C1 segment of cervical spinal cord (tissue), 14 donors: ENCODE measurements at places on chromosomes 16 and 17.

- DNase-seq = no peak
Measured at GRCh38 chr16:84673203-84673535, 24.9 kb downstream of the KLHL36 start.

DNA sequence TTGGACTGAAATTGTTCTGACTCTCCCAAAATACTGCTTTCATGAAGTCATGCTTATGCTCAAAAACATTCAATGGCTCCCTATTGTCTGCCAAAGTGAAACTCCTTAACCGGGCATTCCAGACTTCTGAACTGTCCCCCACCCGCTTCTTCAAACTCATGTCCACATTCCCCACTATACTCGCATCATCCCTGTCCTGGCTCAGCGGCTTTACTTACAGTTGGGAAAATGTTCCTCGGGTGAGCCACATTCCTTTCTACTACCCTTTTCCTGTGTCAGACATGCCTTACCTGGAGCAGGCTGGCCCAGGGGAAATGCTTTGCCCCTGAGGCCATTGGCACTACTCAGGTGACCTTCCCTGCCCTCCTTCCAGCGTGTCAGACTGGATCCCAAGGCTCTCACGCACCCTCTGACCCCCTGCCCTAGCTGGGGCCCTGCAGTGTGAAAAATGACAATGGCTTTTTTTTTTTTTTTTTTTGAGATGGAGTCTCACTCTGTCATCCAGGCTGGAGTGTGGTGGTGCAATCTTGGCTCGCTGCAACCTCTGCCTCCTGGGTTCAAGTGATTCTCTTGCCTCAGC lies 5.3 kb downstream of the CYGB start:
- DNase-seq = no peak

DNA sequence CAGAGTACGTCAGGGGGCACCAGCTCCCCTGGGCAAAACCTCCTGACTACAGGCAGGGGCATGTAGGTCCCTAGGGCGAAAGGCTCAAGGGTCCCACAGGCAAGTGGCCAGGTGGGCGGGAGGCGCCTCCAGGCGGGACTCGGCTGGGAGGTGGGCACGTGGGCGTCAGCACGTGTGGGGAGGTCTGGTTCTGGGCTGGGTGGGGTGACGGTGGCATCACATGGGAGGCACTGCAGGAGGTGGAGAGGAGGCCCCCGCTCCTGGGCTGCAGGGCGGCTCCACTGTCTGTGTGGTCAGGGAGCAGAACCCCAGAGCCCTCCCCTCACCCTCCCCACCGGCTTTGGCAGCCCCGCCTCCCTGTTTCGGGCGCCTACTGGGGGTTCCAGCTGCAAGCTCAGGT lies 52.7 kb downstream of the ACTG1 start:
- no peak for DNase-seq

- DNase-seq = no peak
Measured at GRCh38 chr17:73623818-73624217, 20.4 kb downstream of the SDK2 start.

GRCh38 chr17:1591474-1592090 lies 29.0 kb upstream of the PITPNA start:
- DNase-seq = no peak

DNA sequence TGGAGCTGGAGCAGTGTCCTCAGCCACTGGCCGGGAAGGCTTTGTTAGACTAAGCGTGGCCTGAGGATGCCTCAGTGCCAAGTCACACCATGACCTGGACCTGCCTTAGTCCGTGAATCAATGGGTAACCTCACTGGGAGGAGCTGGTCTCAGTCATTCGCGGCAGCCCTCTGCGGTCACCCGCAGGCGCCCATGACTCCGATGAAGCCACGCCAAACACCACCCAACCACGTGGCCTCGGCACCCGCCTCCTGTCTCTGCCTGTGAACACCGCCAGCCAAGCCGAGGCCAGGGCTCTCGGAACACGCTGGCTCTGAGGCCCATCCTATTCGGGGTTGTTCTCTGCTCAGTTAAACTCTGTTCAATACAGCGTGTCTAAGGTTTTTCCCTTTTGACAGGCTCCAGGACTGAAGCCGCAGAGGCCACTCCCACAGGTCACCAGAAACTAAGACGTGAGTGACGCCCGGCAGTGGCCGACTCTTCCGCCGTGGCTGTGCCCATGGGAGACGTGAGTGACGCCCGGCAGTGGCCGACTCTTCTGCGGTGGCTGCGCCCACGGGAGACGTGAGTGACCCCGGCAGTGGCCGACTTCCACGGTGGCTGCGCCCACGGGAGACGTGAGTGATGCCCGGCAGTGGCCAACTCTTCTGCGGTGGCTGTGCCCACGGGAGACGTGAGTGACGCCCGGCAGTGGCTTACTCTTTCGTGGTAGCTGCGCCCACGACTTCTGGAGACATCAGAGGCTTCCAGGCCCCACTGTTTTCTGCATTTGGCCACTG lies 16.8 kb upstream of the PABPN1L start:
- DNase-seq = no peak

- DNase-seq = no peak
Measured at GRCh38 chr16:70796301-70796700, 4.7 kb downstream of the VAC14 start.

DNA sequence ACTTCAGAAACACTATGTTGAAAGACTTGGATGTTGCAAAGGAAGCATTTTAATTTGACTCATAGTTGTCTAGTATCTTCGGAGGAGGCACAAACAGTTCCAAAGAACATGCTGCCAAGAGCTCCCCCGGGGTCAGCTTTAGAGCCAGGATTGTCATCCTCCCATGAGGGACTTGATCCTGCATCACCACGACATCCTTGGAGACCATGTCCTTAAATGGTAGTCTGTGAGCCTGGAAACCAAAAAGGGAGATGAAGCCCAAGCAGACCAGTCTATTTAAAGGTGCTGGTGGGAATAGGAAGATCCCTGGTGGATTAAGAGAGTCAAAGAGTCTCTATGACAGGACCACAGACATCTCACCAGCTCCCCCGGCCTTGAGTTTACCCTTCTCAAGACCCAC lies 33.3 kb upstream of the DYNLRB2 start:
- DNase-seq = no peak

DNA sequence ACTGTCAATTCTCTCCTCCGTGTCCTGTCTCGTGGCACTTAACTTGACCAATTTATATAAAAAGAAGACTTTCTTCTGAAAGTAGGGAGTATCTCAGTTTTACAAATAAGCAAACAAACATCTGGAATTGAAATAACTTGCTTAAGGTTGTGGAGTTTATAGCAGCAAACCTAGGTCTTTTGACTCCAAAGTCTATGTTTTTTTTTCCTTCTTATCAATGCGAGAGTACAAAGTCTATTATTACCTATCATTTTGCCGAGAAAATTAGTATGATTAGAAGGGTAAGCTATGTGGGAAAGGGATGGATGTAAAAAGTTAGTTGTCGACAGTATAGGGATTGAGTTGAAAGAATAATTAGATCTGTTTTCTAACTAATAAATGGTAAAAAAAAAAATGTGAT lies 50.4 kb downstream of the PPM1E start:
- DNase-seq = no peak

DNA sequence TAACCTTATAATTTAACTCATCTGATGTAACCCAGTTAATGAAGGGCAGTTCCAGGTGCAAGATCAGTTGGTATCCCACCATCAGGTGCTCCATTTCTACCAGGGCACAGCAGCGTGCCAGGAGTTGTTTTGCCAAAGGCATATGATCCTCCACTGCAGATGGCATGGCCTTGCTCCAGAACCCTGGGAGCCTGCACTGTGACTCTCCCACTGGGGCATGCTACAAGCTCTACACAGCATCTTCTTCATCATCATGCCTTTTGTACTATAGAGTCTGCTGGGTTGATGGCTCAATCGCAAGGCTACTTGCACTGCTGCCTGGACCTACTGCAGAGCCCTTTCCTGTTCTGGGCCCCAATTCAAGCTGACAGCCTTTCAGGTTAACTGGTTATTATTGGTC lies 11.3 kb upstream of the MAPT start:
- DNase-seq = no peak

DNA sequence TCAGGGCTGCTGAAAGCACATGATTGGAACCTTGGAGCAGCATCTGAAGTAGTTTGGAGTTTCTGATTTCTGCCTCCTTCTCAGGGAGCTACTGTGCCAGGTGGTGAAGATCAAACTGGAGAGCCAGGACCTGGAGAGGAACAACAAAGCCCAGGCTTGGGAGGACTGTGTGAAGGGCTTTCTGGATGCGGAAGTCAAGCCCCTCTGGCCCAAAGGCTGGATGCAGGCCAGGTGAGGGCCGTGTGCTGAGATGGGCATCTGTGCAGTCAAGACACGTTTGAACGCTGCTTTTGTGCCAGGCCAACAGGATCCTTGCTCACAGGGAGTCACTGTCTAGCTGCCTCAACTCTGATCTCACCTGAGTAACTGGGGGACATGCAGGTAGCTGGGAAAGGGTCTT lies 23.8 kb downstream of the UBN1 start:
- DNase-seq = no peak

- DNase-seq = peak; percentile 19
Measured at GRCh38 chr17:75238684-75239191, 22.7 kb downstream of the GGA3 start.

GRCh38 chr17:49984776-49985175 lies 10.2 kb downstream of the DLX3 start:
- no peak for DNase-seq

DNA sequence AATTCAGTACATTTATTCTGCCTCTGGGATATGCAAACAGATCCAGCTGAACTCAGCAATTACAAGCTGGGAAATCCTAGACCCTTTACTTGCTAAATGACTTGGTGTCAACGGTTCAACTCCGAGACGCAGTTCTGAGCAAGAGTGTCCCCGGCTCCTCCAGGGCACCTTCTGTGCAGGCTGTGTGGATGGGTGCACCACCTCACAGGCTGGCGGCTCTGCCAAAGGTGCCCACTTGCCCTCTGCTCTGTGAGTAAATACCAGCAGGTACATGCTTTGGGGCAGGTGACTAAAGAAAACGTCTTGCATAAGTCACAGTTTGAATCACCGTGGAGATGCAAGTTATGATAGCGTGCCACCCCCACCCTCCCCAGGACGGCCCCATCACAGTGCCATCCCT lies 23.3 kb downstream of the MAP1LC3B start:
- DNase-seq = no peak

- DNase-seq = no peak
Measured at GRCh38 chr17:4898351-4898750, 985 bp upstream of the C17orf107 start.

- peak; percentile 28 for DNase-seq
Measured at GRCh38 chr16:88686439-88687253, at the start of gene SNAI3. TSS of gene SNAI3 (minus strand) at chr16:88686507. CDS start at chr16:88686406, 101 bp downstream.

DNA sequence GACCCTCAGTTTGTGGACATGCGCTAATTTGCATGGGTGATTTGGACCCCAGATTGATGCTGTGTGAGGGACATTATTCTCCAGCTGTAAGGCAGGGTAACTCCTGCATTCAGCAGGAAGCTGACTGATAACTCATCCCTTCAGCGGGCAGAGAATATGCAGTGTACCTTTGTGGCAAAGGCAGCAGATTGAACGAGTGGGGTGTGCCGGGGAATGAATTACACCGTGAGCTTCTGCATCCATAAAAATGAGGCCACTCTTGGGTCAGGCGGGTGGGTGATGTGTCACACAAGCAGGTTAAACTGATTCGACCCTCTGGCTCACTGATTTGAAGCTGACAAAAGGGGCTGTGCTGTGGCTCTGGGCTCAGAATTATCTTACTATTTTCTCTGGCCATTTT lies 128.9 kb upstream of the PMFBP1 start:
- DNase-seq = no peak

DNA sequence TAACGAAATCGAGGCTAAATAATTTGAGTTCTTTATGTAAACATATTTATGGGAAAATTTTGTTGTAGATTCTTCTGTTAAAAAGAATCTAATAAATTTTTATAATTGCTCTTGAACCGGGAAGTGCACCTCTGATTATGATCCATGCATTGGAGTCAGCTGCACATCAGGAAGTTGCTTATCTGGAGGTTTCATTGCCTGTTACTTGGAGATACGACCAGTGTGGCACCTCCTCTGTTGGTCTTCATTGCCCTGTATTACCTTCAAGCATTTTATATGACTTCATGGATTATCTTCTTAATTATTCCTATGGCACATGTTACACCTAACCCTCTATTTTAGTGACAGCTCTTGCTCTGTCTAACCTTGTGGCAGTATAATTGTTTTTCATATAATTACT lies 312.6 kb upstream of the TBX2 start:
- no peak for DNase-seq

GRCh38 chr17:47275245-47275984 lies 21.8 kb downstream of the ITGB3 start:
- no peak for DNase-seq

GRCh38 chr17:73369111-73369521 lies 57.3 kb upstream of the CDC42EP4 start:
- DNase-seq = peak; percentile 28

GRCh38 chr17:2691069-2691871 lies 20.3 kb downstream of the CLUH start:
- DNase-seq = no peak

DNA sequence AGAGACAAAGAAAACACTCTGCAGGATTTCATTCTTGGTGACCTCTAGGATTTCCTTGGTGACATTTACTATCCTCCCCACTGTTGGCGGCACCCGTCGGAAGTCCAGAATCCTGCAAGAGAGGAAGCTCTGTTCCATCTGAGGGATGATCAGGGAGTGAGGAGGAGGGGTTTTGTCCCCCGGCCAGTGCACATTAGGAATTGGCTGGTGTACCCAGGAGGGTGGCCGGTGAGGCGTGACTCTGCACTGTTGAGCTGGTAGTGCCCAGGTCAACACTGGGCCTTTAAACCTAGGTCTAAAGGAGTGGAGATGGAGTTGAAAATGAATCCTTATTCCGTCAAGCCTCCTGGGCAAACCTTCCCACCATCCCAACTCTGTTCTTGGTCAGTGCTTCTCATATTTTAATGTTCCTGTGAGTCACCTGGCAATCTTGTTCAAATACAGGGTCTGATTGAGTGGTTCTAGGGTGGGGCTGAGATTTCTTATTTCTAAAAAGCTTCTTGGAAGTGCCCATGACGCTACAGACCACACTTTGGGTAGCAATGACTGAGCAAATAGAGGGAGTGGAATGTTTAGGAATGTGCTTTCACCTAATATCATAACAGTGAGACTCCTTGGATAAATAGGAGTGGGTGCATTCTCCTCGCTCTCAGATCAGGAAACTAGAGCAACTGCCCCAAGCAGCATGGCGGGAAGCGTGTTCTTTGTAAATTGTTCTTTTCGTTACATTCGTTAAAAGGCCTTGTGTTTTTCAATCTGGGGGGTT lies 30.7 kb downstream of the PRKAR1A start:
- DNase-seq = no peak

DNA sequence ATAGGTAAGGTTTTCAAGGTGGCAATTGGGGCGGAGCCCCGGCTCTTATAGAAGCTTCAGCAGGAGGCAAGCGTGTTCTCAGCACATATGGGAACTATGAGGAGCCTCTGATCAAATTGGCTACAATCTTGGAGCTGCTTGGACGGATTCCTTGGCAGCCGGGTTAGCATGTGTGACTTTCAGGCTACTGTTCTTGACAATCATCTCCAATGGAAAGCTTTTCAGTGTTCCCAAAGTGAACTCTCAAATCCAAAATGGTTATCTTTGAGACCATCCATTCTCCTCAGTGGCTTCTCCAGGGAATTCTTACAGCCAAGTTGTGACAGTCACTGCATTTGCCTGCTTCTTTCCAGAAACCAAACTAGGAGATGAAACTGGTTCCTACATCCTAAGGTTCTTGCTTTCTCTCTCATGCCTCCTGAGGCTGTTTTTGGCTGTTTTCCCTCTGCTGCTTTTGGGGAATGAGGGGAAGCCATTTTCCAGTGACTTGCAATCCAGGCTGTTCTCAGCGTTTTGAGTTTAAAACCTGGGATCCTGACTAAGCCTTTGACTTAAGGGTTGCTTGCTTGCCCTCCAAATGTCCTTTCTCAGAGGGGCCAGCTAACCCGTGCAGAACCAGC lies 10.9 kb downstream of the HAS3 start:
- DNase-seq = no peak
